Dermis microvascular lymphatic vessel endothelial cell (primary cell): ENCODE measurements at places on chromosomes 11 and 22.
A peak's percentile ranks its signal among the peaks of the same experiment; 100 is the strongest.

GRCh38 chr11:93517041-93517440, 26.1 kb downstream of the SMCO4 start:
- DNase-seq: no peak

GRCh38 chr11:44945666-44946065, 5.0 kb downstream of the TP53I11 start:
- no peak for DNase-seq

- no peak for DNase-seq
These were observed 15.9 kb upstream of the OR6M1 start for GRCh38 chr11:123822032-123822431.

GRCh38 chr11:97461044-97461880, 1071.4 kb downstream of the JRKL start:
- DNase-seq: no peak

GRCh38 chr11:1540074-1540473, 32.0 kb downstream of the DUSP8 start:
- no peak for DNase-seq

DNA sequence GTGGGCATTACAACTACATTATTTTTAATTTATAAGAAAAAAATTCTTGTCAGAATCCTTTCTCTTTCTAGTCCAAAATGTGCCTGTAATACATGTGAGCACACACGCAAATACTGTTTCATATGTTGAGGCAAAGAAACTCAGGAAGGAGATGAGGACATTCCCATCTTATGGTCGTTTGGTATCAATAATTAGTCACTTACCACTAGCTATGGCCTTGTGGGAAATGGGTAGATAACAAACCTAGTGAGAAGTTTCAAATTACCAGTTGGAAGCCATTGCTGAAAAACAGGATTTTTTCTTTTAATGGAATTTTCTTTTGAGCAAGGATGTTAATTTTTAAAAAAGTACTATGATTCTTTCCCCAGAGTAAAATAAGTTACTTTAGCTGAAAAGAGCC, 25.7 kb downstream of the AMOTL1 start:
- DNase-seq: peak; percentile 53

DNA sequence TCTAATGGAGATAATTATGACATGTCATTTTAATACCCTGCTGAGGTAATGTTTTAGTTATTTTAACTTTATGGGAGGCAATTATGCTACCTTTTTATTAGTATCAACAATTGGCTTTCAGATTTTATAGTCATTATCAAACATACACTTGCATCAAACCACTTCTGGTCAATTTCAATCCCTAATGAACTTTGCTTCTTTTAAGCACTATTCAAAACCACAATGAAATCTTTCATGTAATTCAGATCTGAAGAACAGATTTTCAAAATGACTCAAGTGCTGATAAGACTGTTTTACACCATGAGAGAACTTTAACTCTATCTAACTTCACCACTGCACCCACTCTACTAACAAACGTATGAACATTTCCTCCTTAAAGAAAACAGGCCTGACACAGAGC, 25.9 kb upstream of the CCDC34 start:
- DNase-seq: no peak

GRCh38 chr11:36155124-36155561, 134.1 kb downstream of the COMMD9 start:
- no peak for DNase-seq

- no peak for DNase-seq
These were observed 14.2 kb downstream of the TRMU start for GRCh38 chr22:46349681-46350080.

- no peak for DNase-seq
These were observed 1232.8 kb downstream of the LRRC4C start for GRCh38 chr11:40226654-40227053.

GRCh38 chr11:61265357-61265756, 24.4 kb downstream of the PGA5 start:
- DNase-seq: no peak

- no peak for DNase-seq
These were observed 920 bp downstream of the TMEM132A start for GRCh38 chr11:60924906-60925853.
